ENCODE measurements at places on chromosomes 2 and 18.
A peak's percentile ranks its signal among the peaks of the same experiment; 100 is the strongest.

GRCh38 chr2:127681976-127682857 is 6.9 kb upstream of the LIMS2 start:
- DNase-seq, result no peak

DNA sequence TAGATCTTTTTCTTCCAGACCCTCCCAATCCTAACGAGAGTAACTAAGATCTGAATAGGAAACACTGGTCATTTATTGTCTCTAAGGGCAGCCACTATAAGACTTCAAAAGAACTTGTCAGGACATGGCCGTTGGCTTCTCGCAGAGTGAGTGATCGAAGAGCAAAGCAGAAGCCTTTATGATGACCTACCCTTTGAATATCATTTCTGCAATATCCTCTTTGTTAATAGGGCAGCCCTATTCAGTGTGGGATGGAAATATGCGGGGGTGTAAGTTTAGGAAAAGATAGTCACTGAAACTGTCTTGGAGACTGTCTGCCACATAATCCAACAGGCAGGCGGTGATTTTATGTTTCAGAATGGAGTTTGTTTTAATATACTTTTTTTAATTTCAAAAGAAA is 70.9 kb downstream of the FBXO36 start:
- DNase-seq, result no peak

GRCh38 chr2:238703053-238703415 is 144.9 kb upstream of the TWIST2 start:
- DNase-seq, result no peak

DNA sequence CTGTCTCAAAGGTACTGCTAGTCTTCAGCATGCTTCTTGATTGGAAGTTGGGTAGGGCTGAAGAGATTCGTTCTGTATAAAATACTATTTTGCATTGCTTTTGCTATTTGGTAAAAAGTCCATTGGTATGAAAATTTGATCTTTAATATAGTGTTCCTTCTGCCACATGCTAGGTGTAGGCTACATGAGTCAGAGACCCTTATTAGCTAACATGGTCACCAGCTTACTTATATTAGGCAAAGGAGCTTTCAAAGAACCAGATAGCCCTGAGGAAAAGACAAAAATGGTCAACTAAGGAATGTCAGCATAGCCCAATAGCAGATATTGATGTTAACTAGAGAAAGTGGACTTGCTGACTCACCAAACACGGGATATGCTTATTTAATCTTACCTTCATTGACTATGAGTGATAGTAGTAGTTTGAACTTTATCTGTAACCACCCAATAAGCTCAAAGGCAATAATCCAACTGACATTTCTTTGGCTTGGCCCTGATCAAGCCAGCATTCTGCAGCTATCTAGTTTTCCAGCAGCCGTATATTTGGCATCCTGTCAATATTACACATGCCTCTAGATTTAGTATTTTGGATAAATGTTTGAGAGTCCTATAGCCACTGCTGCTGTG is 110.0 kb downstream of the TPGS2 start:
- no peak for DNase-seq

GRCh38 chr2:204019572-204020501 is 83.3 kb downstream of the ICOS start:
- peak; percentile 53 for DNase-seq

- no peak for DNase-seq
These were observed 175.9 kb downstream of the NR4A2 start for GRCh38 chr2:156156580-156156979.

GRCh38 chr2:228688007-228688645 is 506.6 kb upstream of the SPHKAP start:
- no peak for DNase-seq

- DNase-seq, result no peak
These were observed 39.0 kb downstream of the EEF1B2 start for GRCh38 chr2:206198677-206199076.

DNA sequence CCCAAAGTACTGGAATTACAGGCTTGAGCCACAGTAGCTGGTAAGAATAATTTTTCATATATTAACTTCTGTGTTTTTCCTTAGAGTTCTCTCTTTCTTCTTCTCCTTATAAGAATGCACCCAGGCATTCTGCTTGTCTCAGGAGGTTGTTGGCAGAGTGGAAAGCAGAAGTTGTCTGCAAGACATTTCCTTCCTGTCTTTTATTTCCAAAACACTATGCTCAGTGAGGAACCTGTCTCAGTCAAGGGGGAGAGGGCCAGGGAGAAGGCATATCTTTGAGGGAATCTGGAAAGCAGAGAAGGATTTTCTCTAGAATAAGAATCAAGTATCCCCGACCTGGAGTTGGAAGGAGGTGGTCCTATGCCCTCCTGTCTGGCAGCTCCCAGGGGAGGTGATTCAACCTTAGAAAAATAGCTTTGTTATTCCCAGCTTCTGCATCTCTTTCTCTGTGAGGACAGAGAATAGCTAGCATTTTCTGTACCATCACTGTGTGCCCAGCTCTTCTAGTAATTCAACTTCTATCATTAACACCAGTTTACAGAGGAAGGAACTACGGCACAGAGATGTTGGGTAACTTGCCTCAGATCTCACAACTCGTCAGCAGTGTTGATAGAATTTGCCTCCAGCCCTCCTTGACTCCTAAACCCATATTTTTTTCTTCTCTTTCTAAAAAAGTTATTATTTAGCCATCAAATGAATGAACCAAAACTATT is 3.8 kb upstream of the LPIN2 start:
- no peak for DNase-seq

GRCh38 chr2:73232403-73233153 is 461 bp downstream of the PRADC1 start:
- DNase-seq, result no peak

DNA sequence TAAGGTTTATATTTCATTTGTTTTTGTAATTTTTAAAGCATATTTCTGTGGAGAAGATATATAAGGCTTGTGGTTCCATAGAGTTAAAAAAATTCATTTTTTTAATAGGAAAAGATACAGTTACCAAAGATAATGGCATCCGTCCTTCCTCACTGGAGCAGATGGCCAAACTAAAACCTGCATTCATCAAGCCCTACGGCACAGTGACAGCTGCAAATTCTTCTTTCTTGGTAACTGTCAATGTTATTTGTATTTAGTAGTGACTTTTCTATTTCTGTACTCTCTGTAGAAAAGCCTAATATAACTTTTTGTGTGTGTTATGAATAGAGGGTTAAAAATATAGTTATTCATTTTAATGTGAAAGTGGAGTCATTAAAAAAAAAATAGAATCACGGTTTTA is 35.1 kb downstream of the HADHB start:
- no peak for DNase-seq

DNA sequence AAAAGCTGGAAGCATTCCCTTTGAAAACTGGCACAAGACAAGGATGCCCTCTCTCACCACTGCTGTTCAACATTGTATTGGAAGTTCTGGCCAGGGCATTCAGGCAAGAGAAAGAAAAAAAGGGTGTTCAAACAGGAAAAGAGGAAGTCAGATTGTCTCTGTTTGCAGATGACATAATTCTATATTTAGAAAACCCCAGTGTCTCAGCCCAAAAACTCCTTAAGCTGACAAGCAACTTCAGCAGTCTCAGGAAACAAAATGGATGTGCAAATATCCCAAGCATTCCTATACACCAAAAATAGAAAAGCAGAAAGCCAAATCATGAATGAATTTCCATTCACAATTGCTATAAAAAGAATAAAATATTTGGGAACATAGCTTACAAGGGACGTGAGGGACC is 11.1 kb downstream of the SLC8A1 start:
- no peak for DNase-seq

DNA sequence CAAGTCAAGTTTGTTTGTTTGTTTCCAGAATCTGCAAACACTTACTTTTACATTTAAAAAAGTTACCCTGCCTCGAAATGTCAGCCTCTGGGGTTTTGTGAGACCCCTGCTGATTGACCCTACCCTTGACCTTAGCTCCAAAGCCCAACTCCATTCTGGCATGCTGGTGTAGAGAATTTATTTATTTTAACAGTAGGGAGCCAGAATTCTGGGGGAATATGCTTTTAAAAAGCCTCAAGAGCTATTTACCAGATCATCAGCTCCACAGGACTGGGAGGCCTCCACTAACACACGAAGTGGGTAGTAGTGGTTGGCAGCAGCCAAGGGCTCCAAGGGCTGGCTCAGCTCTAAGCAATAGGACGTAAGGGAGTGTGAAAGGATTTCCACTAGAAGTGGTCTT is 23.2 kb upstream of the GREB1L start:
- DNase-seq, result no peak

- no peak for DNase-seq
These were observed 23.5 kb downstream of the MIB1 start for GRCh38 chr18:21763846-21764646.

GRCh38 chr18:63562284-63562683 is 20.1 kb downstream of the SERPINB12 start:
- DNase-seq, result no peak

All from kidney glomerular epithelial cell (primary cell).